Activated T-cell treated with anti-CD3 and anti-CD28 coated beads, Interleukin-2, amount 50 U/mL, for 48 hours (primary cell): ENCODE measurements at places on chromosomes 16 and 17.

- peak; percentile 38 for DNase-seq
These were observed 21.0 kb upstream of the HERPUD1 start for GRCh38 chr16:56910654-56911539.

DNA sequence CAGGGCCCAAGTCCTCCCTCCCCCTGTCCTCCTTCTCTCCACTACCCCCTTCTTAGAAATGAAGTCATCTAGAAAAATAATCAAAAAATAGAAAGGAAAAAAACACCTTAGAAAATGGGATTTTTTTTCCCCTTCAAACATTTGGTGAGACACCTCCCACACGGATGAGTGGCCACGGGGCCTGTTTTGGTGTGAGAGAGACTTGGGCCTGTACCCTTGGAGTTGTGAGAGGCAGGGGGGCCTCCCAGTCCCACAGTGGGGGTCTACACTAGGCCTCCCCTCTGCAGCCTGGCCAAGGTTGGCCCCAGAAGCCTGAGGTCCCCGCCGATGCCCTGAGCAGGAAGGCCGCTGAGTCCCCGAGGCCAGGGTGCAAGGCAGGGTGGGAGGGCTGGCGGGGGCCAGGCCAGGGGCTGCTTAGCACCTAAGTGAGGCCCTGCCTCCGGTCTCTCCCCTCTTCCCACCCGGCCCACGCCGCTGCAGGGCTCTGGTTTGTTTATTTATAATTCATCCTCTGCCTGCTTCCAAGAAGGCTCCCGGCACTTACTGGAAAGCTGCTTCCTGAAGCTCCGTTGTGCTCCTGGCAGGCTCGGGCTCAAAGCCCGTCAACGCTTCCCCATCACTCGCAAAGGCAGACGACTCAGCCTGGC is 26.4 kb downstream of the NPTX1 start:
- no peak for DNase-seq

- no peak for DNase-seq
These were observed 43.9 kb downstream of the TSC2 start for GRCh38 chr16:2091547-2092255.

DNA sequence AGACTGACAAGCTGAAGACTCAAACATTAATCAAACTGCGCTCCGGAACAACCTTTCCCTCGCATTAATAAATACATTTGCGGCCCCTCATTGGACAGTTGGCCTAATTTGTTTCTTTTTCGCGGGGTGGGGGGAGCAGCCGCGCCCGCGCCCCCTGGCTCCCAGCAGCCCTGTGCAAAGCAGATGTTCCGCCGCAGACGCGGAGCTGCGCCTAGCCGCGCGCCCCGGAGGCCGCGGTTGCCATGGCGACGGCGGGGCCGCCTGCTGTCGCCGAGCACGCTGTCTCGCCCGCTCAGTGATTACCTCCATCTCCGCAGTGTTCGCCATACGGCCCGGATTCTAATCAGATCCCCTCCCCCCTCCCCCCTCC is 25.5 kb downstream of the COPZ2 start:
- peak; percentile 68 for DNase-seq

DNA sequence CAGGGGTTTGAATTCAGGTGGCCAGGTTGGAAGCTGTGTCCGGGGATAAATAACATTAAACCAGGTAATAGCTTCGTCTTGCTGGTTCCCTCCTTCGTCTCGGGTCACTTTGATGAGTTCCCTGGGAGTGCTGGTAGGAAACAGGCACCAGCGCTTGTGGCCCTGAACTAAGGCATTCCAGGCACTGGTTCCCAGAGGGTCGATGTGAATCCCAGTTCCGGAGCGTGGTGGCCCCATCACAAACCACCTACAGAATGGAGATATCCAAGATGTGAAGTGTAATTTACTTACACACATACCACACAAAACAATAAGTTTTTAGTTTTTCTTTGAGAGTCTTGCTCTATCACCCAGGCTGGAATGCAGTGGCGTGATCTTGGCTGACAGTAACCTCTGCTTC is 2.6 kb downstream of the JMJD6 start:
- DNase-seq, result no peak

GRCh38 chr17:77319211-77320043 is 178.7 kb downstream of the SEC14L1 start:
- peak; percentile 64 for DNase-seq

DNA sequence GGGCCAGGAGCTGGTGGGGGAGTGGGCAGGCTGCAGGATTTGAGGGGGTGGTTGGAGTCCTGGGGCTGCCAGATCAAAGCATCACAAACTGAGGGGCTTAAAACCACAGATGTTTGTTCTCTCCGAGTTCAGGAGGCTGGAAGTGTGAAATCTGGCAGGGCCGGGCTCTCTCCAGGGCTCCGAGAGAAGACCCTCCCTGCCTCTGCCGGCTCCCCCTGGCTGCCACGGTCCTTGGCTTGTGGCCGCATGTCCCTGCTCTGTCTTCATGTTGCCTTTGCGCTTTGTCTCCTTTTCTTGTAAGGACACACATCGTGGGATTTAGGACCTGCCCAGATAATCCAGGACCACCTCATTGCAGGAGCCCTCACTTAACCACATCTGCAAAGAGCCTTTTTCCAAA is 139.8 kb upstream of the GSE1 start:
- DNase-seq, result no peak

GRCh38 chr16:10502776-10503175 is 77.6 kb downstream of the EMP2 start:
- no peak for DNase-seq

DNA sequence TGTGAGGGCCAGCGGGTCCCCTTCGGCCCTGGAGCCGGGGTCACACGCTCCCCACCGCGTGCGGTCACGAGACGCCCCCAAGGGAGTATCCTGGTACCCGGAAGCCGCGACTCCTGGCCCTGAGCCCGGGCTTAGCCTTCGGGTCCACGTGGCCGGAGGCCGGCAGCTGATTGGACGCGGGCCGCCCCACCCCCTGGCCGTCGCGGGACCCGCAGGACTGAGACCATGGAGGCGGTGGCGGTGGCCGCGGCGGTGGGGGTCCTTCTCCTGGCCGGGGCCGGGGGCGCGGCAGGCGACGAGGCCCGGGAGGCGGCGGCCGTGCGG is at the start of gene NAGLU:
Gene NAGLU, plus strand, starts transcription at position 194 of the 324 bp plus-strand sequence. Its CDS starts 32 bp downstream, at position 226.
- DNase-seq, result peak; percentile 89

GRCh38 chr16:81429045-81429521 is 15.5 kb upstream of the CMIP start:
- no peak for DNase-seq

- DNase-seq, result no peak
These were observed 3.5 kb upstream of the SPATA2L start for GRCh38 chr16:89705006-89705405.

DNA sequence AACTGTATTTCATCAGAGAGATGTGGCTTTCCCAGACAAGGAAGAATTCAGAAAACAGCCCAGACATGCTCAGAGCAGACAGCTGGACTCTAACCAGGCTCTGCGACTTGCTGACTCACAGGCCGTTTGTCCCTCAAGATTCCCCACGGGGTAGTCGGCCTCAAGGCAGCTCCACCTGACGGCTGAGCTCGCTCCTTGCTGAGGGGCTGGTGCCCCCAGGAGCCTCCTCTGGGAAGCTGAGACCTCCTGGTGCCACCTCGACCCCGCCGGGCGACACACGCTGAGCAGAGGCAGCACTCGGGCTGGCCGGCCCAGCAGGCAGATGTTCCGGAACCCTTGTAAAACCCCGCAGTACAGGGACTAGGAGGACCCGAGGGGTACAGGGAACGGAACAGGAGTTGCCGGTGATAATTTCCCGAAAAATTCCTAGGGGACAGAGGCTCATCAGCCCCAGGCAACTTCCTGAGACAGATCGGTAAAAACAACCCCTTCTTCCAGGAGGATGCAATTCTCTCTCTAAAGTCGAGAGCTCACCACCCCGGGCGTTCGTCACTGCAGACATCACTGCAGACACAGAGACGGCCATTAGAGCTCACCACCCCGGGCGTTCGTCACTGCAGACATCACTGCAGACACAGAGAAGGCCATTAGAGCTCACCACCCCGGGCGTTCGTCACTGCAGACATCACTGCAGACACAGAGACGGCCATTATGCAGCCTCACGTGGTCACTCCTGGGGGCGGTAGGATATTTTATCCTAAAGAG is 19.9 kb downstream of the RPH3AL start:
- no peak for DNase-seq

GRCh38 chr16:80260906-80261311 is 279.9 kb upstream of the DYNLRB2 start:
- no peak for DNase-seq
